Foreskin fibroblast (primary cell): ENCODE measurements at places on chromosomes 16 and 17.
A peak's percentile ranks its signal among the peaks of the same experiment; 100 is the strongest.

- no peak for DNase-seq
Measured at GRCh38 chr16:27729516-27730304, 179.8 kb downstream of the KATNIP start.

DNA sequence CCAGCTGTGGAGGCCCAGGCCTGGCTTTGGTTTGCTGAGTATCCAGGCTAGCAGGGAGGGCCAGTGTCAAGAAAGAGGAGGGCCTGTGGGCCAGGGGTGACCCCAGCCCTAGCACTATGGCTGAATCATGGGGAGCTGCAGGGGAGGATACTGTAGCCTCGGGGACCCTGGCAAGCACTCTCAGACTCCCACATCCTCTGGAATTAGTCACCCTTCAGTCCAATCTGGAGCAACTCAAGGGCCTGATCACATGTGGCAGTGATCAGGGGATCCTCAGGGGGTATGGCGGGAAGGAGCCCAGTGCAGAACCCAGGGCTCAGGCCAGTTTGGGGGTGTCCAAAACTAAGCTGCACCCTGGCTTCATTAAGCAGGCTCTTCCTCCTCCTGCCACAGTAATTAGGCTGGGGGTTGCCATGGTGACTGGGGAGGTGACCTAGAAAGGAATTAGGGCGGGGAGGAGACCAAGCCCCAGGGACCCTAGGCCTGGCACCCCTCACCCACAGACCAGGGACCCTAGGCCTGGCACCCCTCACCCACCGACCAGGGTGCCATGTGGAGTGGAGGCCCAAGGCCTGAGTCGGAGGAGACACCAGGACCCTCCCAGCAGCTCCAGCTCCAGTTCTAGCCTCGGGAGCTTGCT is 5.8 kb downstream of the NLGN2 start:
- DNase-seq: peak; percentile 89

DNA sequence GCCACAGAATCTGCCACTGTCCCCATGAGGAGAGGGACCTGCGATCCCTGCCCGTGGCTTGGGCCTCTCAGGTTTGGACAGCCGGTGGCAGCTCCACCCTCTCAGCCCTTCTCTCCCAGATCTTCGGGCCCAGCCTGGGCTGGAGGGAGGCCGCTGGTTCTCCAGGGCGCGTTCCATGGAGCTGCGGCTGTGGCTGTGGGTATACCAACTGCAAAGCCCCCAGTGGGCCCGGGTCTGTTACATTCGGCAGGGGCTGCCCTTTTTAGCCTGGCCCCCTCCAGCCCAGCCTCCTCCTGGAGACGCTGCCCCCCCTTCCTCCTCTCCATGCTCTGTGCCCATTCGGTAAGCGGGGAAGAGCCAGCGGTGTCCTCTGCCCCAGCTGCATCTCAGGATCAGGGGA is 64.7 kb upstream of the ZNF469 start:
- DNase-seq: no peak

DNA sequence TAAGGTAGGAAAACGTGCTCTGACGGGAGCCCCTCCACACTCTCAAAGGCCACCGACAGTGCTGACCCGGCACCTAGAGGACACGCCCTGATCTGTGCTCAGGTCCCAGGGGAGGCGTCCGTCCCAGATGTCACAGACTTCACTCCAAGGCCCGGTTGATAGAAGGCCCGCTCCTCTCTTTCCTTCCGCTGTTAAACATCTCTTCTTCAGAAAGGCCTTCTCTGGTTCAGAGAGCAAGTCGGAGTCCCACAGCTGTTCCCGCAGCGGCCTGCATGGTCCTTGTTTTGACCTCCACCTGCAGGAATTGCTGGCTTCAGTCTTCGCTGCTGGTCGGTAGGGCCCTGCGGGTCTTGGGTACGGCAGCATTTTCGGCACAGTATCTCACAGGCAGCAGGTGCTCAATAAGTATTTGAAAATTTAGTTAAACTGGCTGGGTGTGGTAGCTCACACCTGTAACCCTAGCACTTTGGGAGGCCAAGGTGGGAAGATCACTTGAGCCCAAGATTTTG is 88.5 kb downstream of the MRC2 start:
- DNase-seq: no peak

DNA sequence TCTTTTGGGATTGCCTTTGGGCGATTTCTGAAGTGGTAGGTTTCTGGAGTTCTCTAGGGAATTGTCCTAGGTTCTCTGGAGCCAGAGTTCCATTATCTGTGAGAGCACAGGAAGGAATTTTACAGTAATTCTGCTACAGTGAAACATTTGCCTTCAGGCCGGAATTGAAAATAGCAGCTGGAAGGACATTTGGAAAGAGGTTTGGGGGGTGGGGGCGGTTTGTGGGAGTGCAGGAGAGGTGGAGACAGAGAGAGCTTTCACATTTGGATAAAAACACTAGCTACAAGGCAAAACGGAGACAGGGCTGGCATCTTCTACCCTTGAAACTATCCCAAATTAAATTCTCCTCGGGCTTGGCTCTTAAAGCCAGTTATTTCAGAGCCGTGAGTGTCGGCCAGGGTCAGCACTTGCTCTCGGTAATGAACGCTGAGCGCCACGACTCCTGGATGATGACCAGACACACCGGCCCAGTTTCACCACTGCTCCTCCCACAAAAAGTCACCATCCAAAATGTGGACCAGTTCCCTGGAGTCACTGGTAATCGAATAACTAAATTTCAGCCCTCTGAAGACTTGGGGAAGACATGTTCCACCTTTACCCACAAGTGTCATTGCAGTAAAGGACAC is 67.7 kb upstream of the TANC2 start:
- peak; percentile 61 for DNase-seq

DNA sequence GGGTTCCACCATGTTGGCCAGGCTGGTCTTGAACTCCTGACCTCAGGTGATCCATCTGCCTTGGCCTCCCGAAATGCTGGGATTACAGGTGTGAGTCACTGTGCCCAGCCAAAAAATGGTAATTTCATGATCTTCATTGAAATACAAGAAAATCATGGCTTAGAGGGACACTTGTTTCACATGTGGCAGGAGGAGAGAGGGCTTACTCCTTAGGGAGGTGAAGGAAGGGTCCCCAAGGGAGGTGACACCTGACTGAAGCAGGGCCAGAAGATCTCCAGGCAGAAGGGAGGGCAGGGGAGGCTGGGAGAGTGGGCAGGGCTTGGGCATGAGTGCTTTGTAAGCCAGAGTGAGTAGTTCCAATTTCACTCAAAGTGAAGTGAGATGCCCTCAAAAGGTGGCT is 20.0 kb upstream of the ITGAX start:
- DNase-seq: no peak

GRCh38 chr16:48053418-48053745 is 102.4 kb downstream of the ABCC12 start:
- peak; percentile 50 for DNase-seq

GRCh38 chr17:47289302-47289701 is 34.5 kb upstream of the EFCAB13 start:
- DNase-seq: no peak

DNA sequence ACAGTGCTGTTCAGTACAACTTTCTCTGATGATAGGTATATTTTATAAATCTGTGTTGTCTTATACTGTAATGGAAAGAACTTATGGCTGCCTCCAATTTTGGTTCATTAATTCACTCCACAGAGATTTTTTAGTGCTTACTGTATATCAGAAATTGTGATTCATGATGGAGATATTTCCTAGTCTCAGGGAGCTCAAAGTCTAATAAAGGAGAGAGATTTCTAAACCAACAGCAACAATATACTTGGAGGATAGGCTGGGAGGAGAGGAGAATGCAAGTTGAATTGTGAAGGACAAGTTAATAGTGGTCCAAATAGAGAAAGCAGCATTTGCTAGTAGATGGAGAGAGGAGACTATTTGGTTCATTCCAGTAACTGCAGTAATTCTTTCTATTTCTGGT is 63.5 kb downstream of the TANC2 start:
- peak; percentile 64 for DNase-seq

DNA sequence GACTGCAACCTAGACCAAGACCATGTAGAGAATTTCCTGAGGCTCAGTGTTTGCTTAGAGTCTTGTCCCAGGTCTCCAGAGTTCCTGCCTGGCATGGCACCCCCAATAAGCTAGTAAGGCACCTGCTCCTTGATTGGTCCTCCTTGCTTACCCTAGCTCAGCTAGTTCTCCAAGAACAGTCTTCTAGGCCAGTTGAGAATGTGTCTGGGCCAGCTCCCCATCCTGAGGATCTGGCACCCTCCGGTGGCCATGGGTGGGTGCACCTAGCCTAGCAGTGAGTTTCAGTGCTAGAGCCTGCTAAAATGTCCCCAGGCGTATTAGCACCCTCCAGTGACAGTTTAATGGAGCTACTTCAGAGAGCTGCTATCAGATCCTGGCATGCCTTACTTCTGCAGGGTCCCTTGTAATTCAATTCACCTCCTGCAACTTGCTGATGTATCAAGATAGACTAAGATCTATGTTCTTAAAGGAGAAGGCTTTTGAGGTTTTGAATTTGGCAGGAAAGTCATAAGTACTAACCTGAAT is 44.4 kb upstream of the MED13 start:
- peak; percentile 82 for DNase-seq

DNA sequence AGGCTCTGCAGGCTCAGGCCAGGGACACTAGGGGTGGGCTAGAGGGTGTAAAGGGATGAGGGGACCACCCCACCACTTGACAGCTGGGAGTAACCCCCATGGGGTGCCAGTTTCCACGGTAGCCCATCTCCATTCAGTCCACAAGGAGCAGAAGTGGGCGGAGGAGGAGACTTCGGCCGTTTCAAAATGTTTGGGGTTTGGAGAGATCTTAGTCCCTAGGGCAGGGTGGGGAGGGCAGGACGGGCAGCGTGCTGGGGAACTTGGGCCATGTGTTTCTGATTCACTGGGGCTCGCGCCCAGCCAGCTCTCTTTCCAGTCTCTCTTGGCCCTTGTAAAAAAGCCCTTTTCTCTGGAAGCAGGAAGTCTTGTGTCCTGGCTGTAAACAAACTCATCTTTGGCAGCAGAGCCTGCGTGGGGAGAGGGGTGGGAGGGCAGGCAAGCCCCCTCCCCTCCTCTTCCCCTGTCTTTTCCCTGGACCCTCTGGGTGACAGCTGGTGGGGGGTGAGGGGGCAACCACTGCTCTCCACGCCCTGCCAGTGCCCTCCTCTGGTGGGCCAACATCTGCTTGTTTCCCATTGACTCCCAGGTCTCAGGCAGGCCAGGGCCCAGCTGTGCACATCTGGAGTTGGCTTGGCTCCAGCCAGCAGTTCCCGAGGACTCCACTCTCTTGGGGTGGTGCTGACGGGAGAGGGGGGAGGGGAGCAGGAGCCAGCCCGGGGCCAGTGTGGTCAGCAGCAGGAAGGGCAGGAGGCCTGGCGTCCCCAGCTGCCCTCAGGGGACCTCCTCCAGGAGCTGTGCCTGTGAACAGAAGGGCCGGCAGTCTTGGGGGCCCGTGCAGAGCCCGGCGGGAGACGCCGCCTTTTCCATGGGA is 8.1 kb downstream of the CYGB start:
- DNase-seq: peak; percentile 93

DNA sequence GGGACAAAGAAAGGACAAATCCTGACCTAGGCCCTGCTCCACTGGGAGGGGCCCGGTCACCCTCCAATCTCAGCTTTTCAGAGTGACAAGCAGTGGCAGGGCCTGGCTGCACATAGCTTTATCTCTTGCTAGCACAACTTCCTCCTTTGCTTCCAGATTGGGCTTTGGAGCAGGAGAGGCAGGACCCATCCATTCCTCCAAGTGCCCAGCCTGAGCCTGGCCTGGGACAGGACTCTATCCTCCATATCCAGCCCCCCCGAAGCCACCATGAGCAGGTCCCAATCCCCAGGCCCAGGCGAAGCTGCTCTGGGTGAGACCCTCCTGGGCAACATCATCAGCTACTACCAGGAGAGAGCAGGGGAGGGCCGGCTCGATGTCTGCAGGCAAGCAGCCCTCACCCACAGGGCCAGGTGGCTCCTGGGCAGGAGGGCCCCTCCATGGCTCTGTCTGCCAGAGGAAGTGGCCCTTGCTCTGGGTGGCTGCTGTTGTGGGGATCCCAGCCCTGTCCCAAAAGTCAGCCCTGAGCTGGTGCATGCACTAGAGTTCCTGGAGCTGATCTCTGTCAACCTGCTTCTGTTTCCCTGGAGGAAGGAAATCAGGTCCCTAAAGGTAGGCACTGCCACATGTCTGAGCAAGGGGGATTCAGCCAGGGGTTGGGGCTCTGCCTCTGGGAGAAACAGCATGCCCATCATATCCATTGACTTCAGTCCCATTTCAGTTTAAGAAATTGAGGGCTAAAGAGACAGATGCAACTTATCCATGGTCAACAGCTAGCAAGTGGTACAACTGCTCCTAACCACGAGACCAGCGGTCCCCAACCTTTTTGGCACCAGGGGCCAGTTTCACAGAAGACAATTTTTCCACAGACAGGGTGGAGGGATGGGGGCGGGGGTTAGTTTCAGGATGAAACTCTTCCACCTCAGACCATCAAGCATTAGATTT is 58.9 kb downstream of the TK2 start:
- DNase-seq: no peak

DNA sequence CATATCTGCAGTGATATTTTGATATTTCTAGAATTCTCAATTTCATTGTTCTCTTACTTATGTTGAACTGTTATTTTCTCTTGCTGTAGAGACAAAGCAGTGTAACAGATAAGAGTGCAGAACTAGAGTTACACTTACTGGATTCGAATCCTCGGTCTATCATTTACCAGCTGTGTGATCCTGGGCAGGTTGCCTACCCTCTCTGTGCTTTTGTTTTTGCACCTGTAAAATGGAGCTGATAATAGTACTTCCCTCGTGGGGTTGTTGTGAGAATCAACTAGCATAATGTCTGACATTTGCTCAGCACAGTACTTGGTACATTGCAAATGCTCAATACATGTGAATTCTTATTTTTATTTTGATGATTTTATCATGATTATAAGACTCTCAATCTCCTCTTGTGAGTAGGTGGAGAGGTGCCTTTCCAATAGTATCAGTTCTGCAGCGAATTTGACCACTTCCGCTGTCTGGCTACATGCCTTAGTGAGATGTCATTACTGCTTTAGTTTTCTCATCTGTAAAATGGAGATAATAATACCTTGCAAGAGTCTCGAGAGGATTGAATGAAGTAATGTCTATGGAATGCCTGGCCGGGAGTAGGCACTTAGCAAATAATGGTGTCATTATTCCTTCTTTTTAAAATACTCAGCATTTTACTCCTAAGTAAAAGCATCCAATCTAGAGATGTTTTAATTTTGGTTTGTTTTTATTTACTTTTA is 312.2 kb upstream of the MAF start:
- no peak for DNase-seq

GRCh38 chr17:34261568-34262337 is 6.7 kb downstream of the CCL2 start:
- DNase-seq: no peak

DNA sequence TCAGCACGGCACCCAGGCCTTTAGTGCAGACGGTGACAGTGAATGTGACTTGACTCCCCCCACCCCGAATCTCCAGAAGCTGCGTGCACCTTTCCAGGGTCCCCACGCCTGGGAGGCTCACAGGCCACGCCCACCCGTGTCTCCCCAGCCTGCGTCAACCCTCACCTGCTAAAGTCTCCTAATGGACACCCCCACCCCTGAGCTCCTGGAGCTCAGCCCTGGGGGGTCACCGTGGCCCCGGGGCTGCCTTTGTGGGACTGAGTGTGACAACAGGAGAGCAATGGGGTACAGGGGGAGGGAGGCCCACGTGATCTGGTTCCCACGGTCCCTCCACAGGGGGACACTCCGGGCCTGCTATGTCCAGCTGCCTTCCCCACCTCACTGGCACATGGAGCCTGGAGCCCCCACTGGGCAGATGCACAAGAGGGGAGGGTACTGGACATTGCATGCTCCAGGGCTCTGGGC is 7.4 kb upstream of the FASN start:
- no peak for DNase-seq
